ENCODE measurements at places on chromosomes 2 and 18.

- DNase-seq: no peak
These were observed 909 bp upstream of the NRXN1 start for GRCh38 chr2:51032751-51033330.

- DNase-seq: no peak
These were observed 139.8 kb downstream of the GLI2 start for GRCh38 chr2:120875431-120875830.

DNA sequence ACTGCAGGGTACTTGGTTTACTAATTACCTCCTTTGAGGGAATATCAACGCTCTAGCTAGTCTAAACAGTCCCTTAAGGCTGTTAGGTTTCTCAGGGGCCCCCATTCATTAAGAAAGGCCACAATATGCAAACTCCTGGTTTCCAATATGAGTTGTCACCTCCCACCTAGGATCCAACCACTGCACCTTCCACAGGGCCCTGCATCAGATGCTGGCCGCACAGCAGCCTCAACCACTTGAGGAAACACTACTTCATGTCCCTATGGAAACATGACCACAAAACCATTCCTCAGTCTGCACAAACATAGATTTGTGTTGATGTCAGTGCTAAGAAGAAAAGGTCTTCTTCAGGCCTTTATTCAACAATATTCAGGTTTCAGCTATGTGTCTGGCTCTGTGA lies 40.9 kb downstream of the STAT4 start:
- DNase-seq: no peak

- DNase-seq: no peak
These were observed 479.1 kb downstream of the SPAG16 start for GRCh38 chr2:213763354-213763753.

Data from stimulated activated CD4-positive, alpha-beta T cell treated with anti-CD3 and anti-CD28 coated beads, Interleukin-4, amount 100 ng/mL, for 1 hour (primary cell).